Activated CD8-positive, alpha-beta T cell treated with anti-CD3 and anti-CD28 coated beads, Interleukin-2, amount 10 ng/mL, durations not matched to agents 7 days and 5 days (primary cell): ENCODE measurements at places on chromosomes 12 and 14.

GRCh38 chr12:9745199-9745598 lies 12.3 kb upstream of the CLECL1 start:
- DNase-seq = no peak

DNA sequence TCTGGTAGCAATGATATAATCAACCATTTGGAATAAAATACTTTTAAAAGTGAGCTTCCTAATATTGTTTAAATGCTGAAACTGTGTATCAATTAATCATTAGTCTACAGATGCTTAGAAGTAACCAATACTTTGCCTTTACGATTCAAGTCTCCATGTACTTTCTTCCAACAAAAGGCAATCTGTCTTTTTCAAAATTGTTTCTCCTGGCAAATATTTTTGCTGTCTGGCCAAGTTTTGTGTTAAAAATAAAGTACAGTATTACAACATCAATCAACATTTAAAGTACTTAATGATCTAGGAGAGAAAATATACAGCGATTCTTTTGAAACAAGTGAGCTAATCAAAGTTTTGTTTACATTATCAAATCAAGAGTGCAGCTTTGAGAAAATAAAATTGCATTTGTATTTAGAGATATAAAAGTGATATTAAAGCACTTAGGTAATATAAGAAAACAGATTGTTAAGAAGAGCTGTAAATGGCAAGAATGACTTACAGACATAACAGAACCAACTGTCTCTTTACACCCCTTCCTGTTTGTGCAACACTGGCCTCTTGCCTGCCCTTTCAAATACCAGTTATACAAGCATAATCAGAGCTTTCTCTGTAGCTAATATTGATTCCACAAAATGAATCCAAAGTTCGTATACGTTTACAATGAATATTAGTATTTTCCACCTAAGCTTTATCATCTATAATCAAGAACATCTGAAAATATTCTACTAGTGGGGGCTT lies 38.2 kb upstream of the FBLN5 start:
- no peak for DNase-seq

DNA sequence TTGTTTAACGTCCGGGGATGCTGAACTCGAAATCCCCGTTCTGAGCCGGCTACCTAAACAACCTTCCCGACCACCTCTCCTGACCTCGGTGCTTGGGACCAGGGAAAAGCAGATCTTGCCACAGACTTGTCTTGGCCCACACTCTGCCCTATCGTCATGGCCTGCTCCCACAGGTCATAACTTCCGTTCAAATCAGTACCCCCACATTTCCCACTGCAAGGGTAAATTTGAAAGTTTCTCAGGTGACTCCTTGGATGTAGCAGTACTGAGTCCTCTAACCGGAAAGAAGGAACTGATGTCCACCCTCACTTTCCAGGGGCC lies 612 bp upstream of the RBM23 start:
- DNase-seq = no peak

- DNase-seq = no peak
These were observed 649.0 kb upstream of the SEL1L start for GRCh38 chr14:82182646-82183045.

DNA sequence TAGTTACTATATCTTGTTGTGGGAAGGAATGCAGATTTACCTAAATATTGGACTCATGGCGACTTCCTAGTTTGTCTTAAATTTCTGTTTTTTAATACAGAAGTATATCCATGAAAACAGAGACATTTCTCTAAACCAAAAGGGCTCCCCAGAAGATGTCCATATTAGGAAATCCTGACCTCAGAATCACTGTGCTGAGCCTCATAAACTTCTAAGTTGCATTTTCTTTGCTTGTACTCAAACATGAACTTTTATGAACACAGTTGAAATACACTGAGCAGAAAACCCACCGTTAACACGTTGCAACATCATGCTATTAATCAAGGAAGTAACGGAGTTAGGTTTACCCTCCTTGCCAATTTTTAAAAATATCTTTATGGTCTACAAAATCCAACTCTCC lies 42.9 kb upstream of the NR2C1 start:
- no peak for DNase-seq

DNA sequence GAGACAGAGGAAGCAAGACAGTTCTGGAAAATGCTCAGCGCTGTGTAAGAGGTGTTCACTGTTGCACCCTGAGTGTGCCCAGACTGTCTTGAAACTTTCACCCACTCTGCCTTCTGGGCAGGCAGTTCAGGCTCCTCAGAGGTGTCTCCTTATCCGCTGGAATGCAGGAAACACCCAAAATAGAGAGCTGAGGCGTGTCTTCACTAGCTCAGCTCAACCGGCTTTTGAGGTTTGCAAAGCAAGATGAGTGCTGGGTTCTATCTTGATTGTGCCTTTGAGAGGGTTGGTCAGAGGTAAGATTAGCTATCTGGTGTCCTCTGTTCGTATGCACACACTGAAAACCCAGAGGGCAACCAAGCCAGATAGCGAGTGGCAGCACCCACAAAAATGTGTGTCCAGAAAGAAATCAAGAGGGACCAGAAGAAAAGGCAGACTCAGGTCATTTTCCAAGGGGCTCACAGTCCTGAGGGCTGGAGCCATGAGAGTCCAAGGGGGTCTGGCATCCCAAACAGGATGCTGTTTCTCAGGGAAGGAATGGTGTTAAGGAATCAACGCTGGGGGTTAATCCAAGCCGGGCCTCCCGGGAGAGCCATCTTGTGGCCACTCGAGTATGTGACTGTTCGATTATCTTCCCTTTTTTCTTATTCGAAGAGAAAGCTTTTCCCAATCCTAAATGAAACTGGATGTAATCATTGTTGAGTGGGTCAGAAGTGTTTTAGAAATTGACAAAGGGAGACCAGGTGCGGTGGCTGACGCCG lies 47.1 kb downstream of the TBX3 start:
- DNase-seq = no peak

DNA sequence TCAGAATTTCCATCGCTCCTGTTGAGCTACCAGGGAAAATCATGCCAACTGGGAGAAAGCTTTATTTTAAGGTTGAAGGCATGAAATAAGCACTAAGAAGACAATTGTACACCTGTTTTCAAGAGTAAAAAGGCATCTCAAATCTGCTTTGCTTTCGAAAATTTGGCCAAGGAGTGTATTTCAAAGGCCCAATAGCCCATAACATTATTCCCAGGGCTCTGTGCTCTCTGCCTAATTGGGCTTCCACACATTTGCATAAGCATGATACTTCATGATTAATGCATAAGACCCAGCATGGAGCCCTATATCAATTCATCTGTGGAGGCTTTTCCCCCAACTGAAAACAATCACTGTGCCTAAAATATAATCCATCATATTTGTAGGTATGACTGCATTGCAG lies 258.5 kb downstream of the NOVA1 start:
- DNase-seq = no peak

- no peak for DNase-seq
These were observed 11.9 kb downstream of the PPP1R36 start for GRCh38 chr14:64561631-64562030.

DNA sequence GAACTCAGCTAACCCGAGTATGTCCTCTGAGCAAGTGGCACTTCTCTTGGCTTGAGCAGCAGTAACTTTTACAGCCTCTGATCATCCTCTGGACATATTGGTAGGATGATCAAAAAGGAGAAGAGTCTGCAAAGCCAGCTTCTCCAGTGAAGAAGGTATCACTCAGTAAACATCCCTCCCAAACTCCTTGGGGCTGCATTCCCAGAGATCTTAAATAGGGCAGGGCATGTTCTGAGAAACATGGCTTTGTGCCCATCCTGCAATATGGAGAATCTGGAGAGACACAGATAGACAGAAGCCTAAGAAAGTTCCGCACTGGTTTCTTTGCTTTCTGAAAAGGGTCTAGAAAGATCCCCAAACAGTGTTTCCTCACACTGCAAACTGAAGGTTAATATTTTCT lies 65.4 kb downstream of the RBM19 start:
- DNase-seq = no peak

DNA sequence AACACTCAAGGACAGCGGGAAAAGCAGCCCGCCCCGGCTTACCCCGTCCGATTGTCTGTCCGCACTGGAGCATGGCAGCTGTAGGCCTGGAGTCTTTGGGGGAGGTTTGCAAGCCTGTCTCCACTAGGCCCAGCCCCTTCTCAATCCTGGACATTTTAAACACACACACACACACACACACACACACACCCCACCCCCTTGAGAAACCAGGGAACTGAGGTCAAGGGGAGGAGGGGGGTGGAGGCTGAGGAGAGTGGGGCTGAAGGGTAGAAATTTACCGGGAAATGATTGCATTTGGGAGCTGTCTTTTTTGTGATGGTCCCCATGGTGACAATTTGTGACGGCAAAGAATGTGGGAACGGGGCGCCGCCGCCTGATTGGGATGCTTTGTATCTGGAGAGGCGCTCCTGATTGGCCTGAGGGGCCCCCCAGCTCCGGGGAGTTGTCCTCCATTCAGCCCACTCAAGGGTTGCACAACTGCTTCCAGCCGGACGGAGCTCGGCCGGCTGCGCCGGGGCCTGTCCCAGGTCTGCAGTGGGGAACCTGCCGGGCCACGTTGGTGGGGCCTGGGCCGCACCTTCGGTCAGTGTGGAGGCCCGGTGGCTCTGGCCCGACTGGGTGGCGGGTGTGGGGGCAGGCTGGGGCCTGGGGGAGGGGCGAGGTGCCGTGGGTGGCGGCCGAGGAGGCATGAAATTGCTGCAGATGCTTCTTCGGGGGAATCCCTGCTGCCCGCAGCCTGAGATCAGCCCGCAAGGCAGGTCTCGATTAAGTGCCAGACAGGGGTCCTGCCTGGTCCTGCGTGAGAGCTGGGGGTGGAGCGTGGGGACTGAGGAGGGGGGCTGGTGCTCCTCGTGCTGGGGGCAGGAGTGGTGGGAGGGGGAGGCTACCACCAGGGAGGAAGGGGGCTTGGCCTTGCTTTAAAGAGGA lies at the start of gene FAM181A:
Gene FAM181A, plus strand, starts transcription at position 472 of the 927 bp plus-strand sequence. CDS start 942 bp downstream, outside the sequence.
- DNase-seq = no peak

DNA sequence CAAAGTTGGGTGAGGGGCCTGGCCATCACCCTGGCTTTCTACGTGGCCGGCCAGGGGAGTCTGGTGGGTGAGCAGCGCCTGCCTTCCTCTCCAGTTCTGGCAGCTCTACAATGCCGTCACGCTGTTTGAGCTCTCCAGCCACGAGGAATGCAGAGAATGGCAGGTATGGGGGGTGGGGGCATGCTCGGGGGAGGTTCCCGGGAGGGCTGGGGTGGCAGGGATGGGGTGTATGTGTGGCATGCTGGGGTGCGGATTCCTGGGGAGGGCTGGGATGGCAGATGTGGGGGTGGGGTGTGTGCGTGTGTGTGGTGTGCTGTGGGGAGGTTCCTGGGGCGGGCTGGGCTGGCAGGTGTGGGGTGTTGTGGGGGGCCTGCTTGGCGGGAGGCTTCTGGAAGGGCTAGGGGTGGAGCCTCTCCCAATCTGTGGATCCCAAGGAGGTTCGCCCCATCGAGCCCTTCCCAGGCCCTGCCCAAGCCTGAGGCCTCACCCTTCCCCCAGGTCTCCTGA lies 18.5 kb downstream of the RHOF start:
- no peak for DNase-seq

DNA sequence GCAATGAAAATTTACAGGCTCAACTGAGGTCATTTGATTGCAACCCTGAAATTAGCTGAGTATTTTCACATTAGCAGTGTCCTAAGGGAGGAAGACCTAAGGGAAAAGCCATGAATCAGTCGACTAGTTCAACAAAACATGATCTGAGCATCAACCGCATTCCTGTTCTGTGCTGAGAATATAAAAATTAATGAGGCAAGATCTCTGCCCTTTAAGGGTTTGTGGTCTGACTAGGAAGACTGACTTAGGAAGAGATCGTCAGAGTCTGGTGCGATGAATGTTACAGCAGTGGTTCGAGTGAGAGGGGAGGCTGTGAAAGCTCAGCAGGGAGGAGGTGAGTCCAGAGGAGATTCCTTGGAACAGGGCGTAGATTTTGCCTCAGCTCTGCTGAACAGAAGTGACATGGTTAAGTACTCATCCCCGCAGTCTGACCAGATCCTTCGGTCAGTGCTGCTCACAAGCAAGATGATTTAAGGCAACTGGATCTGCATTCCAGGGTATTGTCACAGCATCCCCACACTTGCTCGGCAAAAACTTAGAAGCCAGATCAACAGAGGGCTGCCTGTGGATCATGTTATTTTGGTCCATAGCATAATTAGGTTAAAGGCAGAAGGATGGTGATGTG lies 49.6 kb downstream of the BMAL2 start:
- no peak for DNase-seq

DNA sequence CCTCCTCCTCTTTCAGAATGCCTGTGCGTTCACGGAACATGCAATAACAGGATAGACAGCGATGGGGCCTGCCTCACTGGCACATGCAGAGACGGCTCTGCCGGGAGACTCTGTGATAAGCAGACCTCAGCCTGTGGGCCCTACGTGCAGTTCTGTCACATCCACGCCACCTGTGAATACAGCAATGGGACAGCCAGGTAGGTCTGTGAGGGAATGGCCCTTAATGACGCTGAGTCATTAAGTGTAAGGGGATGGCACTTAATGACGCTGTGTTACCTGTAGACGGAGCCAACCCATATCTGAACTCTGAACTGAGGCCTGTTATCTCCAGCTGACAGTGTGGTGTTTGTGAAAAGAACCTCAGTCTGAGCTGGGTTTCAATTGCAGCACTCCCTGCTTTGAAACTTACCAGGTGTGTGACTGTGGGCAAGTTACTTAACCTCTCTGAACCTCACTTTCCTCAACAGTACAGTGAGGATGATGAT lies 86.9 kb downstream of the STAB2 start:
- no peak for DNase-seq

- no peak for DNase-seq
These were observed 47.4 kb downstream of the TPCN1 start for GRCh38 chr12:113268621-113269020.

GRCh38 chr12:66900616-66901015 lies 221.7 kb upstream of the GRIP1 start:
- no peak for DNase-seq

- no peak for DNase-seq
These were observed 284.5 kb upstream of the E2F7 start for GRCh38 chr12:77349689-77350370.

GRCh38 chr12:52171950-52172512 lies 19.8 kb downstream of the KRT80 start:
- DNase-seq = peak; percentile 57

DNA sequence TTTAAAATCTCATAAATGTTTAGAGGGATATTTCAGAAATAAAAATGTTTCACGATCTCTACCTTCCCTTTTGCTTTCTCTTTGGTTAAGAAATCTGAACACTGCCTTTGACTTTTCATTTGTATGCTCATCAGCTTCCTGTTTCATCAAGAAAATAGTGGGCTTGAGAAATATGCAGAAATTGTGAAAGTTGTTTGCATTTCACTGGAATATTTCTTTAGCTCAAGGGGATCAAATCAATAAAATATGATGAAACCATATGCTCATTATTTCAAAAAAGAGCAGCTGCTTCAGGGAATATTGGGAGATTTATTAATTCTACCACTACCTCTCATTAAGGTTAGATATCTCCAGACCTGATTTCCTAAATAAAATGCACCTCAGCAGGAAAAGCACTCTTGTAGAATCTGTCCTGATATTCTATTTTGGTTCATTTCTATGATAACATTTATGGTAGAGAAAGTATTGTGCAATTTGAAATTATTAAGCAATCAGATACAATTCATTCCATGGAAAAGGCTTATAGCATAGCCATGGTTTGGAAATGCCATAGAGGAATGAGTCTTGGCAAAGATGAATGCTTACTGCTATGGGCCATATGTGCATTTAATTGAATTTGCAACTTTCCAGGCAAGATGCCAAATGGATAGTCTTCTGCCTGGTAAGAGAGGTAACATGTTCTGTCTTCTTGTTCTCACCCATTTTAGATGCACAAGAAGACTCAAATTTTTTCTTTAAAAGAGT lies 212.6 kb upstream of the SLC16A7 start:
- DNase-seq = no peak

- DNase-seq = no peak
These were observed 3.4 kb upstream of the RNASE7 start for GRCh38 chr14:21038441-21039422.

- no peak for DNase-seq
These were observed 132.9 kb downstream of the SRGAP1 start for GRCh38 chr12:63977441-63977840.
